ENCODE measurements at places on chromosomes 16 and 17.
A peak's percentile ranks its signal among the peaks of the same experiment; 100 is the strongest.

DNA sequence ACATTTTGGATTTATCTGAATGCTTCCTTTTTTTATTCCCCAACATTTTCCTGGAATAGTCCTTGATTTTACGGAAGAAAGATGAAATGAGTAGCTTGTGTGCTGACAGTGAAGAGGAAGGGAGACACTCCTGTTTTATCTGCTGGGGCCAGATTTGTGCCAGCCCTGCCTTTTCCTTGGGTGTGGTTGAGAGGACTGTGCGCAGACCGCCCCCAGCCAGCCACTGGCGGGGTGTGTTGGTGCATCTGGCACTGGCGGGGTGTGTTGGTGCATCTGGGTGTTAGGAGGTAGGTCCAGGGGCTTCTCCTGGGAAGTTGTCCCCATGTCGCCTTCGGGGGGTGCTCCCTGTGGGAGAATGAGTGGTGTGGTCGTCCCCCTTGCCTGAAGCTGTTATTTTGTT is 39.5 kb downstream of the RAP1GAP2 start:
- no peak for DNase-seq

DNA sequence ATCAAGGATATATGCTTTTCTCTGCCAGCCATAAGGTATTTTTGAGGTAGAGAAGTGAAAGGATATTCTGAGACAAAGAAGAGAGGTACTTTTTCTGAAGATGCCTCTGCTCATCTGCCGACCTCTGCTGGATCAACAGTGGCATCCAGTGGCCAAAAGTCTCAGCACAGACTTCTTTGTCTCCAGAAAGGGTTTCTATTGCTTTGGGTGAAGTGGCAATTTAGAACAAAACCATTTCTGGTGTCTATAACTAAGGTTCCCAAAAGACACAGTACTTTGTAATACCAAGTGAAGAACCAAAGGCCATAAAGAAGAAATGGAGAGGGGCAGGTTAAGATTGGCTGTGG is 155.2 kb upstream of the C17orf78 start:
- DNase-seq = peak; percentile 39

DNA sequence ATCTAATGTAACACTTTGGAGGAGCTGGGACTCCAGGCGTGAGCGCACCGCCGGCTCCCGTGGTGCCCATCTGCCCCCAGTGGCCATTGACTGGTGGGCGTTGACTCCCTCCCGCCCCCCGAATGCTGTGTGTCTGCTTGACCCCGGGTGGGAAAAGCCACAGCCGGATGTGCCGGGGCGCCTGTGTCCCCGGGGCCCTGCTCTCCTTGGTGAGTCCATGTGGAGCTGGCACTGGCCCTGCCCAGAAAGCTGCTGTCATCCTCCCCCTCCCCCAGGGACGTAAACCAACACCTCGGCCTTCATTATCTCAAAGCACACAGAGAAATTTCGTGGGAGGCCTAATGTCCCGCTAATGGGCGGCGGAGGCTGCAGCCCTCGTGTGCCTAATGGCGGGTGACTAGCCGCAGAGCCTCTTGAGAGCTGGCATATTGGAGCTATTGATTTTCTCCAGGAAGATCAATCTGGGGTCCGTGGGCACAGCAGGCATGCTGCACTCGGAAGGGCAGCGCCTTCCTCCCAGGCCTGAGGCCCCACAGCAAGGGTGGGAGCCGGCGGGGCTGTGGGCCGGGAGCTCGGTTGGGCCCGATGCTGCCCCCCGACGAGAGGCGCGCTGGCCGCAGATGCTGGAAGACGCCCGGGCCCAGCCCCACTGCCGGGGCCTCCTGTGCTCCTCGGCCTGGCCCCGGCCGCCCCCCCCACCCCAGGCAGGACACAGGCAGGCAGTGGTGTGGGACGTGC is 4.0 kb upstream of the PERCC1 start:
- DNase-seq = no peak

GRCh38 chr17:49779156-49779738 is 9.2 kb upstream of the KAT7 start:
- DNase-seq = no peak

DNA sequence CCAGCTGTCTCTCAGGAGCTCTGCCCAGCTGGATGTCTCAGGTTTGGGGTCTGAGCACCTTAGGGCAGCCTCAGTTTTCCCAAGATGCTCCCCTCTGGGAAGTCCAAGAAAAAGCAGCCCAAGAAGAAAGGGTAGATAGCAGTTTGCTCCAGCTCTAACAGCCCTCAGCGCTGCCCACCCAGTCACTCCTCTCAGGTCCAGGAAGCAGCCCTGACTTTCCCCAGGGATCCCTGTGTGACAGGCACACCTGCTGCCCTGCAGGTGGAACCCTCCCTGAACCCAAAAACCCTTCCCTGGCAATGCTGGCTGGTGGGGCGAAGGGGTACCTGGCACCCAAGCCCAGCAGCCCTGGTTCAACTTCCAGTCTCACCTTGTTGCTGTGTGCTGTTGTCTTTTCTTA is 48.1 kb downstream of the BEAN1 start:
- DNase-seq = no peak
